ENCODE measurements at places on chromosomes 5 and 9. TPM values are rescaled to one million over a fixed set of nuclear protein-coding genes. Genes with fewer than 3 reads are reported as not detected.

Gene SPATA31E1
- total RNA-seq = under 0.01 TPM

Gene CCDC180
- 4.5 TPM for total RNA-seq

Gene UBE2R2
- total RNA-seq = 19.0 TPM

Gene MOB3B
- 0.12 TPM for total RNA-seq

Gene GMCL2
- total RNA-seq = not detected

Gene SLC6A3
- total RNA-seq = not detected

Gene ENTR1
- total RNA-seq = 43.4 TPM

Gene SPINK7
- total RNA-seq = not detected

Gene TEK
- total RNA-seq = 3.6 TPM

Gene PLAC8L1
- total RNA-seq = not detected

Gene TAS2R1
- not detected for total RNA-seq

Gene DMGDH
- total RNA-seq = 3.6 TPM

Gene ECSCR
- 0.55 TPM for total RNA-seq

Gene LRRTM2
- total RNA-seq = 0.12 TPM

Gene FST
- total RNA-seq = 30.8 TPM

Gene CNTNAP3B
- total RNA-seq = 14.5 TPM

Gene CSF1R
- 0.25 TPM for total RNA-seq

Gene DRD1
- total RNA-seq = not detected

Gene FOXD4L6
- 0.11 TPM for total RNA-seq

Gene FBXL7
- total RNA-seq = 4.2 TPM

Gene TMEM141
- total RNA-seq = 52.2 TPM

Gene SV2C
- not detected for total RNA-seq

Gene GARNL3
- 5.1 TPM for total RNA-seq

Gene CARTPT
- not detected for total RNA-seq

Gene SARDH
- 13.7 TPM for total RNA-seq

Gene PCDHGA7
- total RNA-seq = 4.0 TPM

Gene RNF180
- 3.4 TPM for total RNA-seq

Gene HAPLN1
- total RNA-seq = 0.37 TPM

Gene CFAP90
- total RNA-seq = not detected

Gene GOLM1
- 123 TPM for total RNA-seq

Gene AFAP1L1
- total RNA-seq = 8.3 TPM

Measured in uterine smooth muscle cell (primary cell).